Activated naive CD4-positive, alpha-beta T cell (primary cell): ENCODE measurements at places on chromosomes 3 and 15.

GRCh38 chr15:62931650-62932049, 110.9 kb upstream of the TPM1 start:
- DNase-seq: no peak

DNA sequence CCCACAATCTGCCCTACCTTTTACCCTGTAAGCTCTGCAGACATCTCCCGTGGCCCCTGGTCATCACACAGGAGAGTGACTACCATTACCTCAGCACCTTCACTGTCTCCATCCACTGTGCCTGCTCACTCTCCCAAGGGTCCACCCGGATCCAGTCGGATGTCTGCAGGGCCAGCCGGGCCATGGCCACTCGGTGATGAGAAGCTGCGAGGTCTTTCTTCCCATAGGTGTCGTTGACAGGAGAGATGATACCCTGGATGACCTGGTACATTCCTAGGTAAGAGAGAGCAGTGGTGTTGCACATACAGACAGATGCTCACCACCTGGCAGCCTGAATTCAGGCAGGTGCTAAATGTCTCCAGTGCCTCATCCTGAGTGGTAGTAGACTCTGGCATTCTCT, 39.2 kb upstream of the RBP1 start:
- DNase-seq: no peak

DNA sequence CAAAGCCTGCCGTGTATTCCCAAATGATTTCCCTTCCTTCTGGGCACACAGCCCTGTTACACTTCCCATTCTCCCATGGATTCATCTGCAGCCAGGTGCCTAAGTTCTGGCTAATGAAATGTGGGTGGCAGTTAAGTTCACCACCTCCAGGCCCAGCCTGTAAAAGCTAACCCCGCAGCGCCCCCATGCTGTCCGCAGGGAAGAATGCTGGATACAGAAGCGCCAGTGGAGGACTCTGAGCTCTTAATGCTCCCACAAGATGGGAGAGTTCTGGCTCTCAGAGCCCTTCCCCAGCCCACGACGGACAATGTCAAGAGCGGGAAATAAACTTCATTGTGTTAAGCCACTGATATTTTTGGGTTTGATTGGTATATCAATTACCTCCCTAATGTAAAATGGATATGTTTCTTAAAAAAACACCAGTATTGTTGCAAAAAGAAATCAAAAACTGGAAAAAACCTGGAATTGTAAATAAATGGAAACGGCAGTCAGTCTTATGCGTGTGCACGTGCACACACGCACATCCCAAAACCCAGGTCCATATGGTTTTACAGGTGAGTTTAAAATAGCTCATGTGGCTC, 37.7 kb upstream of the FGD5 start:
- no peak for DNase-seq

- DNase-seq: no peak
Measured at GRCh38 chr15:72515591-72516389, 41.7 kb downstream of the ARIH1 start.

DNA sequence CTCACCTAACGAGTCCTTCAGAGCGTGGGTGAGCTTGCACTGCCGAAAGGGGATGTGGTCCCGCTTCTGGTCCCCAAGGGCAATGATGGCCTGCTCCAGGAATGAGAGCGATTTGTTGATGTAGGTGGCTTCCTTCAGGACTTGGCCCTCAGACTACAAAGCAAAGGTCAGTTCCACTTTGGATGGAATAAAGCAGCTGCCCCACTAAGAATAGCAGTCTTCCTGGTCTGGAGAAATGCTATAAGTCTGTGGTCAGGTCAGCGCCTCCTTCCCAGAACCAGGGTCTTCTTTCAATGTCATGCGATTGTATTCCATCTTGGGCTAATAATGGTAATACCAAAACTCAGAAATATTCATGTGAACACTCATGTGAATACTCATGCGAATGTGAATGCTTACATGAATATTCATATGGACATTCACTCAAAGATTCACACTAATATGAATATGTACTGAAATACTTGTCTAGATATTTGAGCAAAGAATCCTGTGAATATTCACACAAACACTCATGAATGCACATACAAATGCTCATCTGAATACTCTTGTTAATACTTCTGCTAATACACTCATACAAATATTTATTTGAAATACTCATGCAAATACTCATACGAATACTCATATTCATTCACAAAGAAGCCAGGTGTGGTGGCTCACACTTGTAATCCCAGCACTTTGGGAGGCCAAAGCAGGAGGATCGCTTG, 16.7 kb downstream of the KIF9 start:
- no peak for DNase-seq

DNA sequence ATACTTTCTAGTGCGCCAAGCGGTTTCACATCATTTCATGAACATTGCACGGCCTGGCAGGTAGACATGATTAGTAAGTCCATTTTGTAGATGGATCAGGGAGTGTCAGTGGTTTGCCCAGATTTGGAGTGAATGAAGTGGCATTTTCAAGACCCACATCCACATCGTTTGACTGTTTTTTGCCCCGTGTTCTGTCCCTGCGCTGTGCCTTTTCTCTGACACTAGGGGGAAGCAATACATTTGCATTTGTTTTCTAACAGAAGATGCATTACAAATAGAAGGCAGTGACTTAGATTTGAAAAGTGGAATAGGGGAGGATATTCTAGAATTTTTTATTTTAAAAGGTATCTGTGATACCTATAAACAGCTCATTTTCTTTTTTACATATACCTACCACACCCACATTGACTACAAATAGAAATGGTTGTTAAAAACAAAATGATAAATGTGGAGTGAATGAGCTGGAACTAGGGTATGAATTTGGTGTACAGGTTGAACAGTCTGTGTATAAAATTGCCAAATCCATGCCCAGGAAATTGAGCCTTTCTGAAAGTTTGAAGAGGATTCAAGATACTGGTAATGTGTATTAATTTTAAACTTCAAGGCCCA, 98.0 kb downstream of the USP13 start:
- no peak for DNase-seq

GRCh38 chr3:167811031-167811430, 75.5 kb downstream of the SERPINI1 start:
- no peak for DNase-seq

- DNase-seq: no peak
Measured at GRCh38 chr3:41320953-41321641, 121.8 kb downstream of the CTNNB1 start.

GRCh38 chr3:9942934-9943690, 9.1 kb downstream of the PRRT3 start:
- no peak for DNase-seq

DNA sequence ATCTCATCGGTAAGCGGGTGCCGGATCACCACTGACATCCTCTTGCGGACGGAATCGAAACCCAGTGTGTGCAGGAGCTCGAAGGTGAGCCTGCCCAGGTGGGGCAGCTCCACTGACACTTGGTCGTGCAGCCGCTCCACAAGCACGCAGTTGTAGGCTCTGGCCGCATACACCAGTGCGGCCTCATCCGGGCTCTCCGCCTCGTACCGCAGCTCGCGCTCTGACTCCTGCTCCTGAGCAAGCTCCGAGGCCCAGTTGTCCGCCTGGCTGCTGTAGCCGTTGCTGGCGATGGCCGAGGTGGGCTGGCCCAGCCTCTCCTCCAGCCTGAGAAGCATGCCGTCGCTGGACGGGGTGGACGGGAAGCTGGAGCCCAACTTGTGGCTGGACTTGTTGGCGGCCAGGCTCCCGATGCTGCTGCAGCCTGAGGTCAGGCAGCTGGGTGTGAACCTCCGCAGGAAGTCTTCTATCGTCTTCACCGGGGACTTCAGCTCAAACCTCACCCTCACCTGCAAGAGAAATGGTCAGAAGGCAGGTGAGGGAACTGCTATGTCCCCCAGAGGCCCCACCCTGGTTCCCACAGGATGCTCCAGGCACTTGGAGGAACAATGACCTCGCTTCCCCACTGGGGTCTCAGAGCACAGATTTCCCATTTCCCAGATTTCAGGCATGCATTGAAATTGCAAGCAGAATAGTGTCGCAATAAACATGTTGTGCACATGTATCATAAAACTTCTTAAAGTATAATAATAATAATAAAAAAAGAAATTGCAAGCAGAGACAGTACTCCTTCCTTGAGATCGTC, 149.2 kb downstream of the ATP10A start:
- DNase-seq: no peak

- DNase-seq: no peak
Measured at GRCh38 chr3:25863416-25863959, 73.6 kb downstream of the OXSM start.

- no peak for DNase-seq
Measured at GRCh38 chr3:15102836-15103235, 3.9 kb upstream of the RBSN start.

DNA sequence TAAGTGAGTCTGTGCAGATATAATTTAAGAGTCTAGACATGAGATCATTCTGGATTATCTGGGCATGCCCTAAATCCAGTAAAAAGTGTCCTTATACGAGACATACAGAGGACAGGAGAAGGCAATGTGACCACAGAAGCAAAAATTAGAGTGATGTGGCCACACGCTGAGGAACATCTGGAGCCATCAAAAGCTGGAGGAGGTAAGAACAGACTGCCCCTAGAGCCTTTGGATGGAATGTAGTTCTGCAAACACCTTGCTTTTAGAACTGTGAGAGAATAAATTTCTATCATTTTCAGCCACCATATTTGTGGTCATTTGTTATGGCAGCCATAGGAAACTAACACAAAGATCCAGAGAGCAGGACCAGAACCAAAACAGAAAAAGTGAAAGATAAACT, 41.0 kb downstream of the CD200 start:
- DNase-seq: no peak

- DNase-seq: no peak
Measured at GRCh38 chr3:127732303-127732702, 59.6 kb downstream of the ABTB1 start.

- no peak for DNase-seq
Measured at GRCh38 chr3:109784852-109785631, 447.7 kb upstream of the DPPA4 start.

GRCh38 chr3:3636815-3637214, 162.4 kb upstream of the LRRN1 start:
- DNase-seq: no peak
